ENCODE measurements at places on chromosomes 5 and 9.
A peak's percentile ranks its signal among the peaks of the same experiment; 100 is the strongest.

DNA sequence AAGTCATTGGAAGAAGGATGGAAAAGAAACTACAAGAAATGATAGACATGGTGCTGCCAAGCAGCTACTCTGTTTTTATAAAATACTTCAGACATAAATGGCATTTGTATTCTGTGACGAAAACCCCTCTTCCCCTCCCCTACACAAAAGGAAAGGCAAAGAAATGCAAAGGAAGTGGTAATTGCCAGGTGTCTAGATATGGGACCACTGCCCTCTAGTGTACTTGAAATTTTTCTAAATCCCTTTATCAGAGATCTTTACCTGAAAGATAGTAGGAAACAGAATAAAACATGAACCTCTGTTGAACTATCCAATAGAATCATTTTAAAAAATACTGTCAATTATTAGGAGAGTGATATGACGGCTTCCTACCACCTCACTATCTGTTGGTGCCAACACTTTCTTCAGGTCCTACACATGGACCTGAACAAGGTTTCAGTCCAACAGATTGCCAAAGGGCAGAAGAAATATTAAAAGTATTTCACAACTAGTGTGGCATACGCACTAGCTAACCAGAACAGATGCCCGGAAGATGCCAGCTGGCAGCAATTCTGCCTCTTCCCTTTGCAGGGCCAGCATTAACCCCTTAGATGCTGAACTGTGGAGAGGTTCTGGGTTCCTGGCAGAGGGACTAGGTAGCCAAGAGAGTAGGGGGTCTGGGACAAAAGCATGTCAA is 104.1 kb downstream of the TSSK1B start:
- DNase-seq = peak; percentile 36

- DNase-seq = peak; percentile 34
Measured at GRCh38 chr9:125568621-125569020, 138.4 kb downstream of the MAPKAP1 start.

GRCh38 chr5:102229685-102230084 is 66.4 kb downstream of the SLCO4C1 start:
- no peak for DNase-seq

DNA sequence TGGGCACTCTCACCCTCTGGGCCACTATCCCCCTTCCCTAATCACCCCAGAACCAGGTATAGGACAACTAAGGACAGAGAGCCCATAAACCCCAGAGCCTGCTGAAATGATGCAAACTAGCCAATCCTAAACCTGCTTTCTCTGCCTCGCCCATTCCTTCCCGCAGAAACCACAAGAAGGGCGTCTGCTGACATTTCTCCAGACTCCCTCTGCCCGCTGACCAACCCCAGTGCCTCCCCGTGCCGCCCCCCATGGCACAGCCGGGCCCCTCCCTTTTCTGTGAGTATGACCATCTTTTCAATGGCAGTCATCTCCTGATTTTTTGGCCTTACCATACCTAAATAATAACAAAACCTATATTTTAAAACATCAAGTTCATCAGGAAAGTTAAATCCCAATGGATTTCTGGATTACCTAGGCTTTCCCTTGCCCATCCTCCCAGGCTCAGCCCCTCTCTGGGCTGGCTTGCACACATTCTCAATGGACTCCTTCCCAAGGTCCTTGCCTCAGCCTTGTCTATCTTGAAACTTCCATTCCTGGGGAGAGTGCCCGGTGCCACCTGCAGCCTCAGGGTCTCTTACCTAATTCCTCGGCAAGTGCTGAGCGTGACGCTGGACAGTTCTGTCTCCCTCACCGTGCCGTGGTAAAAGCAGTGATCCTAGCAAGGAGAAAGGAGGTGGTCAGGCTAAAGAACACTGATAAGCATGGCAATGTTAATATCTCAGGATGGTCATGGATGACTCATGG is 45.2 kb downstream of the ADAM19 start:
- DNase-seq = no peak

DNA sequence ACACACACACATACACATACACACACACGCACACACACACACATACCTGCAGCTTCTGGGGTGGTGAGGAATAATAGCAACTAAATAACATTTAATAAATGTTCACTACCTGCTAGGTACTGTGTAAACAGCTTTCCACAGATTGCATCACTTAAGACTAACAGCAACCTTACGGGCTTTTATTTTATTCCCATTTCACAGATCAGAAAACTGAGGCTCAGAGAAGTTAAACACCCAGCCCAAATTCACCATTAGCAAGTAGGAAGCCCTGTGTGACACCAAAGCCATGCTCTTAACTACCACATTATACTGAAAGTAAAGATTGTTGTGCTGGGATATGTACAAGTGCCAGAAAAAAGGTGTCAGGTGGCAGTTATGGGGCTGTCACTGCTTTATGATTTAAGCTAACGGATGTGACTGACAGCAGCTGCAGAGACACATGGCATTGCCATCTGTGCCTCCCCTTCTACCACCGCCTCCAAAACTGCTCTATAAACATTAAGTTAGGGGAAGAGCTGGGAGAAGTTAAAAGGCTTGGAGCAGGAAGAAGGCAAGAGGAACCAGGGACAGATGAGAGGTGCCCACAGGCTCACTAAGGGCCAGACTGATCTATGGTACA is 13.6 kb downstream of the MTMR12 start:
- no peak for DNase-seq

DNA sequence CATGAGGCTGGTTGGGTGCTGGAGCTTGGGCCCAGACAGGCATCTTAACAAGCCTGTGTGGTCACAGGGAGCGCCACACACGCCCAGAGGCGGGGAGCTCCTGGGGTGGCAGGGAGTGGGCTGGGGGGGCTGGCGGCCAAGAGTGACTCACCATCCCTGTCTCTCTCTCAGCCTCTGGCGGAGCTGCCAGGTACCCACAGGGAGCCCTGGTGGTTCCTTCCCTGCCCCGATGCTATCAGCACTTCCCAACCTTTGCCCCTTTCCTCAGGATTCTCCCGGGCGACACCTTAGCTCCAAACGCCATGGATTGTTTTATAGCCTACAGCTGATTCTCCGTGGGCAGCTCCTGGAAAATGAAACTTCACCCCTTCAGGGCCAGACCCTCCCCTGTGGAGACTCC is 5.5 kb downstream of the SLC9A3 start:
- no peak for DNase-seq

GRCh38 chr5:8765886-8766285 is 780.0 kb downstream of the SEMA5A start:
- DNase-seq = no peak

DNA sequence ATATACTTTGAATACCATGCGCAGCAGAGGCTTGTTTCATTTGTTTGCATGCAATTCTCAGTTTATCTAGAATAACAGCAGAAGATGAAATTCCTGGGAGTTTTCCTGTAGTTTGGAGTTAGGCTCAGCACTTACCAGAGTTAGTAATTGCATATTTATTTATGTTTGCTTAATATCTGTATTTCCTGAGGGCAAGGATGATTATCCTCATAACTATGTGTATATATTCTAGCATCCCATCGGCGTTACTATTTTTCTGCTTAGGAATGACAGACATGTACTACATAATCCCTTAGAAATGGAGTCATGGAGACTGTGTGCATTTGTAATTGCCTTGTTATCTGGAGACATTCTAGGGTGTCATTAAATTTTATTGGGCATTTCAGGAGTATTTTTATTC is 1184.8 kb downstream of the DTWD2 start:
- peak; percentile 89 for DNase-seq

- peak; percentile 21 for DNase-seq
Measured at GRCh38 chr5:38709678-38710306, 136.0 kb upstream of the OSMR start.

DNA sequence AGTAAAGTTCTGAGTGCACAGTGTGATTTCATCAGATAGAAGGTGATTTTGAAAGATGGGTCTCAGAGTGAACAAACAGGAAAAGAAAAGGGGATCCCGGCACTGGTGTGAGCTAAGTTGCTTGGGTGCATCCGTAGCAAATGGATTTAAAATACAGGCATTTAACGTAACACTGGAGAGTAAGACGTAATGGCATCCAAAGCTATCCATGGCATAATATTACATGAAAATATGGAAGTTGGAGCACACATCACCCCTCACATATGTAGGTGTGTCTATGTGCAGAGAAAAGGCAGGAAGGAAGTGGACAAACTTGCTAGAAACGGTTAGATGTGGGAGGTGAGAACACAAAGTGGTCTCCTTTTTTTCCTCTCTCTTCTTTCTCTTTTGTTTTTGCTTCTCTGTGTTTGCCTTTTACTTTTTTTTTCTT is 38.2 kb upstream of the SEMA4D start:
- no peak for DNase-seq

DNA sequence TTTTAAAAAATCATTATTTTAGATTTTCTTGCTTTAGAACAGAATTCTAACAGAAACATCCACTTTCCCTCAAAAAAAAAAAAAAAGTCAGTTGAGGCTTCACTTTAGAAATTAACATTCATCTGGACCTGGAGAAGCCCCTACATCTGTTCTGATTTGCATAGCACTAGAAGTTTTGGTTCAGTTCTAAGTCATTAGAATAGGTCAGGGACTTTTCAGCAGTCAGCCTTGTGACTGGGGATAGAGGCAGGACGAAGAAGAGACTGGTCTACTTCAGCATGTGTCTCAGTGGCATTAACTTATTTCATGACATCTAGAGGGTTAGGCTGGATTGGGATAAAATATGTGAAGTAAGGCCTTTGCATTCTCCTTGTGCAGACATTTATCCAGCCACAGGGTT is 215.8 kb upstream of the DAB2 start:
- DNase-seq = no peak

- DNase-seq = peak; percentile 15
Measured at GRCh38 chr5:168946363-168946762, 354.6 kb downstream of the SLIT3 start.

GRCh38 chr5:37132646-37133045 is 116.5 kb downstream of the CPLANE1 start:
- DNase-seq = peak; percentile 65

Data from fibroblast of skin of back (primary cell).